ENCODE measurements at places on chromosomes 12 and 14. TPM values are rescaled to one million over a fixed set of nuclear protein-coding genes. Genes with fewer than 3 reads are reported as not detected.

DNA sequence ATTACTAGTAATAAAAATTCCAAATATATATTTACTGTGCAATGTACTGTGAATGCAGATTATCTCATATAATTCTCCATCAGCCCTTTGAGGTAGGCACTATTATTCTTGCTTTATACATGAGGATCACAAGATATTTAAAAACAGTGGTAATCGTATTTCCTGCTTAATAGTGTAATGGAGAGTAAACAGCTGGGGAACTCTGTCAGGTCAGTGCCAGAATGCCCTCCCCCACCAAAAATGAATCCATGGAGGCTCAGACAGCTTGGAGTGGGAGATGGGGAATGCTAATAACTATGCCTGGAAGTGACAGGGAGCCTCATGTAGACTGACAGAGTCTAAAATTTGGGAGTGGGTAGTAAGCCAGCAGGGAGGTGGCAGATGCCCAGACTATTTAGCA is 153.6 kb downstream of the PAH start:
- no peak overlapping the region for H3K27ac ChIP-seq
- no peaks in the 10 kb centered on the region for H3K4me1 ChIP-seq
- no peak overlapping the region for H3K4me3 ChIP-seq
- H3K36me3 ChIP-seq: no peaks in the 10 kb centered on the region
- H3K27me3 ChIP-seq: no peaks in the 10 kb centered on the region

DNA sequence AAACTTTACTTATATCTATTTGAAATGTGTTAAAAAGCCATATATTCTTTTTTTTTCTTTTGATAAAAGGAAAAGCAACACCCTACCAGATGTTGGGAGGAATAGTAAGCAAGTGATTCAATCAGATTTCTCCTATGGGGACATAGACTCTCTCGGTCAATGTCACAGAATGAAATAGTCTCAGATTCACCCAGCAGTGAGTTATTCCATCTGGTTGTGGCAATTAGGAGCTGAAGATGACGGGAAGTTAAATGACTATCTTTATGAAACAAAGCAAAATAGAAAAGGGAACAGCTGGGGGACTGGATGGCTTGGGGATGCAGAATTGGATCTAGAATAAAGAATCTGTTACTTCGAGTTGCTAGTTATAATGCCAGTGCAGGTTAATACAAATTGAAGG is 857.0 kb downstream of the NRXN3 start:
- no peaks in the 10 kb centered on the region for H3K4me1 ChIP-seq
- DNase-seq: no peak
- H3K36me3 ChIP-seq: no peaks in the 10 kb centered on the region
- H3K27me3 ChIP-seq: no peaks in the 10 kb centered on the region
- H3K4me3 ChIP-seq: no peak overlapping the region

GRCh38 chr12:112555621-112556233 is 137.0 kb downstream of the PTPN11 start:
- no peaks in the 10 kb centered on the region for H3K27me3 ChIP-seq
- DNase-seq: no peak
- H3K4me3 ChIP-seq: no peak overlapping the region
- no peak overlapping the region for H3K27ac ChIP-seq
- no peaks in the 10 kb centered on the region for H3K36me3 ChIP-seq

DNA sequence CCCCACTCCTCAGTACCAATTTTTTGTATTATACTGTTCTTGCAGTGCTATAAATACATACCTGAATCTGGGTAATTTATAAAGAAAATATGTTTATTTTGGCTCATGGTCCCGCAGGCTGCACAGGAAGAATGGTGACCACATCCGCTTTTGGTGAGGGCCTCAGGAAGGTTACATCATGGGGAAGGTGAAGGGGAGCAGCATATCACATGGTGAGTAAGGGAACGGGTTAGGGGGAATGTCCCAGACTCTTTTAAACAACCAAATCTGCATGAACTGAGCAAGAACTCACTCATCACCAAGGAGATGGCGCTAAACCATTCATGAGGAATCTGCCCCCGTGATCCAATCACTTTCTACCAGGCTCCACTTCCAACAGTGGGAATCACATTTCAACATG is 40.0 kb downstream of the OSBPL8 start:
- H3K4me1 ChIP-seq: no peaks in the 10 kb centered on the region
- DNase-seq: no peak
- H3K27ac ChIP-seq: no peak overlapping the region
- H3K27me3 ChIP-seq: no peaks in the 10 kb centered on the region
- no peaks in the 10 kb centered on the region for H3K36me3 ChIP-seq
- no peak overlapping the region for H3K4me3 ChIP-seq

Gene RBP5
- 2.9 TPM for total RNA-seq

DNA sequence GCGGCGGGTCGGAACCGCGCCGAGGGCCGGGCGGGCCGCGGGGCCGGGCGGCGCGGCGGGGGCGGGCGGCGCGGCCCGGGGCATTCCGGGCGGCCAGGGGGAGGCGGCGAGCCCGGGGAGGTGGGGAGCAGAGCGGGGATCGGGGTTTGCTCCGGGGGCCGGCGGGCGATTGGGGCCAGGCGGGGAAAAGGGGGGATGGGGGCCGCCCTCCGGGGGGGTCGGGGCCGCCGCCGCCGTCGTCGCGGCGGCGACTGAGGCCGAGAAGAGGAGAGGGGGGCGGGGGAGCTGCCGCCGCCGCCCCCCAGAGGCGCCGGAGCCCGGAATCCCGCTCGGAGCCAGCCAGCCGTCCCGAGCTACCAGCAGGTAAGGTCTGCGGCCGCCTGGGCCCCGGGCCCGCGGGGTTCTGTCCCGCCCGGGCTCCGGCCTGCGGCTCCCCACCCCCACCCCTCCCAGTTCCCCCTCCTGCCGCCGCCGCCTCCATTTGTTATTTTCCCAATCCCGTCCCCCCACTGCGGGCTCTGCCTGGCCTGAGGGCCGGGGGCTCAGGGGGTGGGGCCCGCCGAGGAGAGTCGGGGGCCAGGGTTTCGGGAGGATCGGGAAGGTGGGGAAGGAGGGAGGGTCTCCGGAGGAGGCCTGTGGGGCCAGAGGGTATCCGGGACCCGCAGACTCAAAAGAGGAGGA is 403 bp downstream of the ATN1 start:
- peak overlapping the region; percentile 94 for H3K4me3 ChIP-seq
- H3K36me3 ChIP-seq: no peaks in the 10 kb centered on the region
- no peaks in the 10 kb centered on the region for H3K27me3 ChIP-seq
- peaks cover 41% of the 10 kb centered on the region for H3K4me1 ChIP-seq
- no peak for DNase-seq

Gene AQP6
- not detected for total RNA-seq

GRCh38 chr14:73736842-73737241 is 22.7 kb upstream of the PNMA1 start:
- no peak for DNase-seq
- peak overlapping the region; percentile 25 for H3K27ac ChIP-seq
- H3K36me3 ChIP-seq: no peaks in the 10 kb centered on the region
- no peaks in the 10 kb centered on the region for H3K27me3 ChIP-seq

GRCh38 chr12:58443273-58443980 is 476.9 kb downstream of the LRIG3 start:
- H3K27me3 ChIP-seq: no peaks in the 10 kb centered on the region
- H3K4me3 ChIP-seq: no peak overlapping the region
- H3K36me3 ChIP-seq: no peaks in the 10 kb centered on the region
- H3K4me1 ChIP-seq: no peaks in the 10 kb centered on the region
- no peak for DNase-seq
- no peak overlapping the region for H3K27ac ChIP-seq

DNA sequence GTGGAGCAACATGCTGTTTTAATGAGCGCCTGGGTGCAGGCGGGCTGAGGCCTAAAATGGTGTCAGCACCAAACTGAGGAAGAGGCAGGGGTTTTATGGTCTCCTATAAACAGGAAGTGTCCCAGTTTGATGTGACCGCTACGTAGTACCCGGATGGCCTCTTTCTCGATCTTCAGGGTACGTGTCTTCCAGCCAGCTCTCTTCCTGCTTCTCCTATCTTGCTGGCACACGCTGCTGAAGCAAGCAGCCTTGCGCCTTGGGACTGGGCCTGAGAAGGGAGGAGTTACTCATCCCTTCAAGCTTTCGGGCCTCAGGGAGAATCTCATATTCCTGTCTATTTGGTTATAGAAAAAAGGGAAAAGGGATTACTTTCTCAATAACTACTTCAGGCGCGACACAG is 28.2 kb upstream of the RNASE1 start:
- no peaks in the 10 kb centered on the region for H3K36me3 ChIP-seq
- DNase-seq: no peak
- H3K4me3 ChIP-seq: no peak overlapping the region

DNA sequence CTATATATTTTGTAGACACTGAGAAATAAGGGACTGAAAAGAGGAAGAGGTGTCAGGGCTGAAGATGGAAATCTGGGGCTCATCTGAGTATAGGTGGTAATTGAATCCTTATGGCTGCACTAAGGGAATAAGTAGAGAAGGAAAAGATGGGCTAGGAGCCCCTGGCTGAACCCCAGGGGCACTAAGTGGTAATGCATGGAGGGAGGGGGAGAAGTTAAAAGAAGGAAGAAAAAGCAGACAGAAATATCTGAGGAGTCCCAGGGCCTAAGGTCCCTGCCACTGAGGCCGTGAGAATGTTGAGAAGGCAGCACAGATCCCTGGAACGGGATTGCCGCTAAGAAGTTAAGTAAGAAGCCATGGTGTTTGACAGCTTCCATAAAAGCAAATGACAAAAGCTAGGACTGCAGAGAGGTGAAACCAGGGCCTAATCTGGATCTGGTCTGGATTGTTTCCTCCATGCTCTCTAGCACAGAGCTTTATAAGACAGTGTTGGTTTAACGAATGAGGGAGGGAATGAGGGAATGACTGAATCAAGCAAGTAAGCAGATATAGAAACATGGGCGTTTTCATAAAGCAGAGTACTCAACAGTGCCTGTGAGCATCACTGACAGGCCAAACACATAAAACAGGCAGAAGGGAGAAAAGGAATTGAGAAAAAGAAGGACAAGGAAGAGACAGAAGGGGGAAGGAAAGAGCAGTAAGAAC is 92.9 kb downstream of the HMGA2 start:
- no peak overlapping the region for H3K4me3 ChIP-seq
- H3K27ac ChIP-seq: no peak overlapping the region
- H3K27me3 ChIP-seq: no peaks in the 10 kb centered on the region
- no peaks in the 10 kb centered on the region for H3K4me1 ChIP-seq
- no peak for DNase-seq
- no peaks in the 10 kb centered on the region for H3K36me3 ChIP-seq

Gene EML5
- 5.6 TPM for total RNA-seq

DNA sequence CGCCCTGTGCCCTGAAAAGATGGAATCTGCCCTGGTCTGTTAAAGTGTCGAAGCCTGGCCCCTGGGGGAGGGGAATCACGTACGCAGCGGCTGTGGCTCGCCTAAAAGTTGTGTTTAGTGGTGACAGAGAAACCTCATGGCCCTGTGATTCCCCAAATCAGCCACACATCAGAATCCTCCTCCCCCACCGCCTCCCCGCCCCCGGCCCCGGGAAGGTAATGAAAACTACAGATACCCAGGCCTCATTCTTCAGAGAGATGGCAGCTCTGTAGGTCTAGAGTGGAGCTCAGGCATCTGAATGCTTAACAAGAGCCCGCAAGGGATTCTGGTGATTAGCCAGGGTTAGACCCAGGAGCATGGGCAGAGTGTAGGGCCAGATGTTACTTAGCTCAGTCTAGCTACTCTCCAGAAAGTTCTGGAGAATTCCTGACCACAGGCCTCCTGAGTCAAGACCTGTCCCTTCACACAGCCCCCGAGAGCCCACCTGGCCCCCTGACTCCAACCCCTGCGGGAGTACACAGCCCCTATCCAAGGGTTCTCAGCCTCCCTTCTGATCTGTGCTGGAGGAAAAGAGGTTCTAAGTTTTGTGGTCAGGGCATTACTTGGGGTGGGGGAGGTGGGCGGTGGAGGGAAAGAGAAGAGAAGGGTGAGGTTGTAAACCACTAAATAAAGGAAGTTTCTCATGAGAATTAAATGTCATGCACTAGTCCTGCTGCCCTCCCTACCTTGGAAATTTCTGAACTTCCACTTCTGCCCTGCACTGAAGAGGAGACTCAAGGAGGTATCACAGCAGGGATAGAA is 114.8 kb downstream of the PLXNC1 start:
- peak overlapping the region; percentile 86 for H3K4me3 ChIP-seq
- peak overlapping the region; percentile 95 for H3K27ac ChIP-seq
- no peaks in the 10 kb centered on the region for H3K27me3 ChIP-seq
- peaks cover 6% of the 10 kb centered on the region for H3K4me1 ChIP-seq
- no peaks in the 10 kb centered on the region for H3K36me3 ChIP-seq
- DNase-seq: no peak

GRCh38 chr12:6363330-6364043 is 11.9 kb downstream of the SCNN1A start:
- peak overlapping the region; percentile 83 for H3K4me3 ChIP-seq
- DNase-seq: no peak
- no peaks in the 10 kb centered on the region for H3K4me1 ChIP-seq

- no peak overlapping the region for H3K27ac ChIP-seq
- DNase-seq: no peak
- H3K36me3 ChIP-seq: no peaks in the 10 kb centered on the region
Observed at GRCh38 chr12:67671892-67672291, 23.3 kb downstream of the DYRK2 start.

GRCh38 chr12:16553457-16553856 is 52.5 kb downstream of the LMO3 start:
- DNase-seq: no peak
- no peak overlapping the region for H3K27ac ChIP-seq

DNA sequence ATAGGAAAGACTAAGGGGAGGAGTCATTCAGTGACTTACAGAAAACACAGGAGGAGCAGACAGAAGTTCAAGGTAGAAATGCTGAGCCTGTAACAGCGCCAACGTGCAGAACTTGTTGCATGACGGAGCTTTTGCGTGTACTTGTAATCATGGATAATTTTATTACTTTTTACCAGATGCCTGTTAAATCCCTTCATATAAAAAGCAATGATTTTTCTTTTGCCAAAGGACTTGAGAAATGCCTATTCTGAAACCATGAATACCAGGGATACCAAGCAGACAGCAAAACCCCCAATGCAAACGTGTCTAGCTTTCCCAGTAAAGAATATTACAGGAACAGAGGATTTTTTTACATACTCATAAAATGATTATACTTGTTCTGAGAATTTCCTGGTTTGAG is 163.6 kb upstream of the GSC start:
- DNase-seq: no peak
- no peaks in the 10 kb centered on the region for H3K36me3 ChIP-seq
- H3K4me3 ChIP-seq: no peak overlapping the region
- H3K27ac ChIP-seq: no peak overlapping the region
- no peaks in the 10 kb centered on the region for H3K4me1 ChIP-seq
- no peaks in the 10 kb centered on the region for H3K27me3 ChIP-seq

DNA sequence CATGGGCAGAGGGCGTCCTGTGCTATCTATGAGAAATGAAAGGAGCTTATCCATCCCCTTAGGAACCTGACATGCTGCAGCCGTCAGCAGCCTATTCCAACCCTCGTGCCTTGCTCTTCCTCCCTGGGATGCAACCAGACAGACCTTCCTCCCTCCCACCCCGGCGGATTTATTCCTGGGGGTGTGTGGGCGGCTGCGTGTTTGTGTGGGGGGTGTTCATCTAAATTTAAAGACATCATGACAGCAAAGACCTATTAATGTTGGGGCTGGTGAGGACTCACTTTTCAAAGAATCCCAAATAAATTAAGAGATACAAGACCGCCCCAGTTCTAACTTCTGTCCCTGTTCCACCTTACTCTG is 52.0 kb downstream of the WSCD2 start:
- no peaks in the 10 kb centered on the region for H3K4me1 ChIP-seq
- no peak overlapping the region for H3K27ac ChIP-seq
- no peak overlapping the region for H3K4me3 ChIP-seq
- no peak for DNase-seq
- H3K36me3 ChIP-seq: no peaks in the 10 kb centered on the region

GRCh38 chr12:42282294-42282693 is 43.6 kb downstream of the ZCRB1 start:
- DNase-seq: no peak
- no peak overlapping the region for H3K27ac ChIP-seq
- H3K4me1 ChIP-seq: no peaks in the 10 kb centered on the region

Gene KRT80
- 9.8 TPM for total RNA-seq
